AG10803 (cell line): ENCODE measurements at places on chromosomes 1 and 21.

- no peak for DNase-seq
Observed at GRCh38 chr1:209686322-209686721, 11.1 kb downstream of the G0S2 start.

DNA sequence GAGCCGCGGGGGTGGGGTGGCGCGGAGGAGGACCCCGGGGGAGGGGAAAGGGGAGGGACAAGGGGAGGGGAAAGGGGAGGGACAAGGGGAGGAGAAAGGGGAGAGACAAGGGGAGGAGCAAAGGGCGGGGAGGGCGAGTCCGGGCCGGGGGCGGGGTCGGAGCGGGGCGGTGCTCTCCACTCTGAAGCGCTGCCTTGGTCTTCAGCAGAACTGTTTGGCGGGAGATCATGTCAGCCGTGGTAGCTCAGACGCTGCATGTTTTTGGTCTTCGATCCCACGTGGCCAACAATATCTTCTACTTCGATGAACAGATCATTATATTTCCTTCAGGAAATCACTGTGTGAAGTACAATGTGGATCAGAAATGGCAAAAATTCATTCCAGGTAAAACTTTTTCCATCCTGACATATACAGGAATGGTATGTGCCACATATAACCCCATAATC lies 420 bp downstream of the CFAP57 start:
- peak; percentile 84 for DNase-seq

DNA sequence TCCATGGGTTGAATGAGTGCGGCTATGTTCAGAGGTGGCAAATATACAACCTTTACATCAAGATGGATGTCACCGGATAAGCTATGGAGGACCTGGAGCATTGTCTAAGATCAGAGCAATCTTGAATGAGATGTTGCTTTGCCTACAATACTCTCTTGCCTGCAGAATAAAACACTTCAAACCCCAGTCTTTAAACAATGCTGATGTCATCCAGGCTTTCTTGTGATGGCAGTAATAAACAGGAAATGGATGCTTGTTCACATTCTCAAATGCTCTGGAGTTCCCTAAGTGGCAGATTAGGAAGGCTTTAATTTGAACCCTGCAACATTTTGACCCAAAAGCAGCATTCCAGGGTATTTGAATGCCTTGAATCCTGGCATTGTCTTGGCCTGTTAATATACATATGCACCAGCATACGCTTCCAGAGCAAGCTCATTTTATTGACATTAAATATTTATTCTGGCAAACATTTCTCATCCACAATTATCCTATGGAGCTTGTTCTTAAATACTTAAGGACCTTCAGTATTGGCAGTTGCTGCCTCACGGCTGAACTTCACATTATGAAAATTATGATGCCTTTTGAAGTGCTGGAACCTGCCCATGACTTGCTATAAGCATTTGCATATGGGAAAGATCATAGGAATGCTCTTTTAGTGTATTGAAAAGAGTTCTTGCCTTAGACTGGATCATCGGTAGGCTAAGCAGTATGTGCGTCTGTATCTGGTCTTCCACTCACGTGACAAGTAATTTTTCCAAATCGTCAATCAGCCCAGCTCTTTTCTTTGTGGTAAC lies 422.7 kb downstream of the SIPA1L2 start:
- DNase-seq = no peak

DNA sequence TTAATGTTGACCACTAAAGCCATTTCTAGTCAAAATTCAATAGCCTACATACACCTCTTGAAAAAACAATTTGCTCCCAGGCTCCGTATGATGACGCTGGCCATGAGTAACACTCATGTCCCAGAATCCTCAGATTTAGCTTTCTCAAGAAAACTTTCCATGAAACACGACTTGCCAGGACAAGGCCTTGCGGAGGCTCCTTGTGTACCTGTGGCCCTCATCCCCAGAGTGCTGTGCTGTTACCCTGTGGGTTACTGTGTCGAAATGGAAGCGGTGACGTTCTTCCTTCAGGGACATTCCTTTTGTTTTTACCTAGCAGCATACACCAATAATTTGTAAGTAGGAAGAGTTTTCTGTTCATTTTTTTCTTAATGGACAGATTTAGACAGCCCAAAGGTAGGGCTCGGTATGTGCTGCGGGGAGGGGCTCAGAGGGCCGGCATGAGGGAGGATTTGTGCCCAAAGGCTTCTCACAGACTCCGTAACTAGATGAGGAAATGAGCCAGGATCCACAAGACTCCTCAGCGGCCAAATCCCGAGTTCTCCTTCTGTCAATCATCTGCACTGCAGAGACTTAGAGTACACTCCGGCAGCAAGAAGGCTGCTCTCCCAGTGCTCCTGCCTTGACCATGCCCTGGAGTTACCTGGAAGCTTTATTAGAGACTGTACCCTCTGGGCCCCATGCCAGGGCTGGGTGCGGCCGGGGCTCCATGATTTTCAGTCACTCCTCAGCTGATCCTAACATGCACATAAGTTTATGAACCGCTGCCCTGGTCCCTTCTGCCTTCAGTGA lies 17.8 kb downstream of the GNG12 start:
- DNase-seq = no peak

DNA sequence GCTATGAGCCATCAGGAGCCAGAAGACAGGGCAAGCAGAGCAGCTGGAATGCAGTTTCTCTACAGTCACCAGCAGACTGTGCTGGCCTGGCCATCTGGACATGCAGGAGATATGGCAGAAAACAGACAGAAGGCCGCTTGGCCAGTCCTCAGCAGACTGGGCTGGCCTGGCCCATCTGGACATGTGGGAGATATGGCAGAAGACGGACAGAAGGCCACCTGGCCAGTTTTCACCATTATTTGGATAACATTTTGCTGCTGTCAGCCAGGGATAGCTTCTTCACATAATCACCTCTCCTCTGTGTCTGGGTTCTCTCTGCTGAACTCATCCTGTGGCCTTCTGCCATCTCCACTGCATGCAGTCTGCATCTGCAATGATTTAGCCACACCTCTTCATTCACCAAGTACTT lies 25.0 kb upstream of the CACYBP start:
- DNase-seq = peak; percentile 24
